ENCODE measurements at places on chromosomes 6 and 20.
A peak's percentile ranks its signal among the peaks of the same experiment; 100 is the strongest.

GRCh38 chr6:36769676-36770499 is 69.4 kb downstream of the CPNE5 start:
- peak; percentile 36 for DNase-seq

GRCh38 chr20:12019715-12020114 is 102.0 kb downstream of the BTBD3 start:
- DNase-seq: no peak

- no peak for DNase-seq
Observed at GRCh38 chr6:24183584-24183983, 57.6 kb downstream of the NRSN1 start.

GRCh38 chr6:165218829-165219228 is 90.6 kb downstream of the C6orf118 start:
- DNase-seq: no peak

GRCh38 chr6:12182676-12183075 is 107.5 kb upstream of the EDN1 start:
- DNase-seq: peak; percentile 27

- peak; percentile 86 for DNase-seq
Observed at GRCh38 chr6:26576929-26577719, 19.6 kb upstream of the ABT1 start.

DNA sequence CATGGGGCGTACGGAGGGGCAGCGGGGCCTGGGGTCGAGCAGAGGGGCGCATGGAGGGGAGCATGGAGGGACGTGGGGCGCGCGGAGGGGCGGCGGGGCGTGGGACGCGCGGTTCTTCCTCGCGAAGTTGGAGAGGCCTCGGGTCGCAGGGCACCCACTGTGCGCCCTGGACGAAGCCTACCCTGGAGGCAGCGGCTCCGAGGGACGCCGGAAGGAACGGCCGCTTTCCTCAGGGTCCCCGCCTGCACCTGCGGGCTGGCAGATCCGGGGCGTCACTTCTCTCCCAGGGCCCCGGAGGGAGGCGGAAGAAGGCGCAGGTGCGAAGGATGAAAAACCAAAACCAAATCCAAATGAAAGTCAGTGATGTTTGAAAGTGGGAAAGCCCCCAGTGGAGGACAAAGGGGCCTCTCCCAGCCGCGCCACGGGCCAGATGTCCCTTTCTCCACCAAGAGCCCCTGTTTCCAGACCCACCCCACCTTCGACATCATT is 142.1 kb upstream of the PDE10A start:
- DNase-seq: no peak

DNA sequence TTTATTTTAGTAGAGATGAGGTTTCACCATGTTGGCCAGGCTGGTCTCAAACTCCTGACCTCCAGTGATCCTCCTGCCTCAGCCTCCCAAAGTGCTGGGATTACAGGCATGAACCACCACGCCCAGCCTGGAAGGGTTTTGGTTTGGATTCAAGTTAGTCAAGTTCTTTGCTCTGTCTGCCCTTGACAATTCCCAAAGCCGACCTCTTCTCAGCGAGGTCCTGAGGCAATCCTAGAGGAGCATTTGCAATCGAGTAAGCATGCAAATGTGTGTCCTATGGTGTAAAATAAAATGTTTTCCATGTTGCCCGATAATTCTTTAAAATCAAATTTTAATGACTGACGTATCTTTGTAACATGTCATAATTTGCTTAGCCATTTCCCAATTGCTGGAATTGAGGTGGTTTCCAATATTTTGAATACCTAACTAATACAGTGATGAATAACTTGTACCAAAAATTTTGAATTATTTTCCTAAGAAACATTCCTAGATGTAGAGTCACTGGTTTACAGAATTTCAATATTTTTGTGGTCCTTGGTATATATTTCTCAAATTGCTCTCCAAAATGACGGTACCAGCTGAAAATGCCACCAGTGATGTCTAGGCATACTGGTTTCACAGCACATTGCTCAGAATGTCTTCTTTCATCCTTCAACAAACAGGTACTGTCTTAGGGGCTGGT is 38.7 kb downstream of the GTF2H5 start:
- DNase-seq: no peak

GRCh38 chr6:14274546-14275492 is 157.2 kb downstream of the CD83 start:
- no peak for DNase-seq

GRCh38 chr6:33128318-33128717 is 52.5 kb downstream of the HLA-DPB1 start:
- DNase-seq: no peak

GRCh38 chr6:20334334-20334733 is 67.3 kb upstream of the E2F3 start:
- DNase-seq: no peak

DNA sequence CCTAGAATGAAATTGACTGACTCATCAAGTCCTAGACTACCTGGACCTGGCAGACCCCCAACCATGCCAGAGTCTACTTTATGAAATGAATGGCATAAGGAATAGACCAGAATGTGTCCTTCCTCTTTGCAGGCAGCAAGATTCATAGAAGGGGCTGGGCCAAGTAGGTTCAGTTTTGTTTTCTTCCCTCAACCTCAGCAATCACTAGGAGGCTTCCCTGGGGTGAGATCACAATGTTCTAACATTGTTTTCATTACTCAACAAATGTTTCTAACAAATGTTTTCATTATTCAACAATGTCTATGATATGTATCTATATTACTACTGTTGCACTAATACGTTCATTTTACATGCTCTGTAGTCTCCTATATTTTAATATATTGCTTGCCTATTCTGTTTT is 8.4 kb upstream of the FAM162B start:
- no peak for DNase-seq

DNA sequence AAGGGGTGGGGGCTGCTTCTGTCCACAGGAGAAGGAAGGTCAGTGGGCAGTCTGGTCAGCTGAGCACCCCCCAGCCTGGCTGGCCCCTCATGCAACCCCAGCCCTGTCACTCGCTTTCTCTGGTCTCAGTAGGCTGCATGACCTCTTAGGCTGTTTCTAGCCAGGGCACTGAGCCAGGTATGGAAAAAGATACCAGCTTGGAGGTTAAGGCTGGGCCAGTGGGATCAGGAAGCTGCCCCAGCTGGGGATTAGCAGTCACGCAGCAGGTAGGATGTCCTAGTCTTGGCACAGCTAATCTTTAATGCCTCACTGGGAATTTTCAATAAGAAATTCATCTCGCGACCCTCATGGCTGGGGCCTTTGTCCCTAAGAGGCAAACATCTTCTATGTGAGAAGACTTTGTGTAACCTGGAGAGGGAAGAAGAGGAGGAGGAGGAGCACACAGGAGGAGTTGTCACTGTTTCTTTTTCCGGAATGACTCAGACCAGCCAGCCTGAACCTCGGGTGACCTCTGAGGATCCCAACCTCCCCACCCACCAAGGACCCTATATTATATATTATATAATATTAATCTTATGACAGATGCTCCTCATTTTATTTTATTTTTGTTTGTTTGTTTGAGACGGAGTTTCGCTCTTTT is 2.4 kb upstream of the BPIFA2 start:
- DNase-seq: no peak

GRCh38 chr20:5146099-5146668 is 19.4 kb downstream of the CDS2 start:
- DNase-seq: no peak

DNA sequence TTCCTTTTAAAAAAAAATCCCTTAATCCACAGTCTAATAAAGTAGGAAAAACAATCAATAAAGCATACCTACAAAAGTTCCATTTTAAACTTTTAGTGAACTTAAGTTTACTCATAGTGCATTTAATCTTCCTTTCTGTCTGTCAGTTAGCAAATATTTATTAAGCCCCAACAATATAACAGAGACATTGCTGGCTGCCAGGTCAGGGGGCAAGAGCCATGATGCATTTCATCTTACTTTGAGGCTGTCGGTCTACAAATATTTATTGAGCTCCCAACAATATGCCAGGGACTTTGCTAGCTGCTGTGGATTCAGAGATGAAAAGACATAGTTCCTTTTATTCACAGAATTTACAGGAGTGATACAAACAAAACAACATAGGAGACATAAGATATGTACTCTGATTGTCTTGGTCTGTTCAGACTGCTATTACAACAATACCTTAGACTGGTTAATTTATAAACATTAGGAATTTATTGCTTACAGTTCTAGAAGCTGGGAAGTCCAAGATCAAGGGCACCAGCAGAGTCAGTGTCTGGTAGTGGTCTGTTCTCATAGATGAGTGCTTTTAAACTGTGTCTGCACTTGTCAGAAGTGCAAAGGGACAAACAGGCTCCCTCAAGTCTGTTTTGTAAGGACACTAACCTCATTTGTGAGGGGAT is 118.6 kb downstream of the PLCB1 start:
- no peak for DNase-seq

GRCh38 chr6:37357288-37357687 is 3.5 kb downstream of the RNF8 start:
- no peak for DNase-seq

DNA sequence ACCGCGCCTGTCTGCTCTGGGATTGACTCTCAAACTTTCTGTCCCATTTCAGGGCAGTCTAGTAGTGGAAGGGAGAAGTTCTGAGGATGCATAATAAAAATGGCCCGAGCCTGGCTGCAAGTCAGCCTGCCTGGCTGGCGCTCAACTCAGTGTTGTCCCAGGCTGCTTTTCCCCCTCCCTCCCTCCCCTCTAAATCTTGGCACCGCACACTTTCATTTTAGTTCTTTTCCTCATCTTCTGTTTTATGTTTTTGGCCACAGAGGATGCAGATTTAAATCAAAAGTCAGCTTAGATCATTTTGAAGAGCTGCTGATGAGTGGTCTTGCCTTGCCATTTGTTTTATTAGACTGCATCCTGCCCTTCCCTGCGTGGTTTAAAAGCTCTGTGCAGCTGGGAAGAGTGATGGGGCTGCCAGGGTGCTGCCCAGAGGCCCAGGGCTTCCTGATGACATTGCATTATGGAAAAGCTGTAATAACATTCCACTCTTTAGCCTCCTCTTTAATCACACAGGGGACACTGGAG is 6.5 kb upstream of the UQCC2 start:
- no peak for DNase-seq

GRCh38 chr6:156175971-156176421 is 601.2 kb upstream of the ARID1B start:
- no peak for DNase-seq

GRCh38 chr6:32794510-32794909 is 22.3 kb downstream of the HLA-DOB start:
- no peak for DNase-seq

DNA sequence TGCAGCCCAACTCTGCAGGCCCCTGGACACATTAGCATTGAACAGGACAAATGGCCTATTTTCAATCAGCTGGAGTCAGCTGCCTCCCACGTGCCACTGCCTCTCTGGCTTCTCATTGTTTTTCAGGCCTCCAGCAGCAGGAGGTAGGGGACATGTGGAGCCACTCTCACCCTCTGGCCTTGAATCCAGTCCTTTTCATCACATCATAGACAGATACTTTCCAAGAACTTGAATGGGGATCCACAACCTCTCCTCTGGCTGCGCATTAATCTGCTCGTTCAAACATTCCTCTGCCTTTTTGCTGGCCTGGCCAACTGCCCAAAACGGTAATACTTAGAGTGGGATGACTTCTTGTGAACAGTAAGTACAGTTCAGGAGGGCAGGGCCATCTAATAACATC is 592.3 kb downstream of the PKHD1 start:
- DNase-seq: no peak
